ENCODE measurements at places on chromosomes 16 and 17. TPM values are rescaled to one million over a fixed set of nuclear protein-coding genes. Genes with fewer than 3 reads are reported as not detected.

GRCh38 chr16:3728424-3729160, 11.3 kb upstream of the TRAP1 start:
- H3K36me3 ChIP-seq = peaks cover 58% of the 10 kb centered on the region
- DNase-seq = no peak
- H3K4me3 ChIP-seq = no peak overlapping the region
- H3K4me1 ChIP-seq = no peaks in the 10 kb centered on the region
- H3K27ac ChIP-seq = no peak overlapping the region

C17orf113 gene
- 0.83 TPM for total RNA-seq

GRCh38 chr17:80964544-80964856, 27.1 kb upstream of the CHMP6 start:
- no peaks in the 10 kb centered on the region for H3K27me3 ChIP-seq
- peaks cover 53% of the 10 kb centered on the region for H3K4me1 ChIP-seq
- no peak for DNase-seq
- H3K4me3 ChIP-seq = no peak overlapping the region
- no peak overlapping the region for H3K27ac ChIP-seq

USP43 gene
- total RNA-seq = 0.17 TPM
